ENCODE measurements at places on chromosomes 2 and 18. TPM values are rescaled to one million over a fixed set of nuclear protein-coding genes. Genes with fewer than 3 reads are reported as not detected.

ERICH2 gene
- 1.6 TPM for total RNA-seq

GPAT2 gene
- 0.15 TPM for total RNA-seq

DNA sequence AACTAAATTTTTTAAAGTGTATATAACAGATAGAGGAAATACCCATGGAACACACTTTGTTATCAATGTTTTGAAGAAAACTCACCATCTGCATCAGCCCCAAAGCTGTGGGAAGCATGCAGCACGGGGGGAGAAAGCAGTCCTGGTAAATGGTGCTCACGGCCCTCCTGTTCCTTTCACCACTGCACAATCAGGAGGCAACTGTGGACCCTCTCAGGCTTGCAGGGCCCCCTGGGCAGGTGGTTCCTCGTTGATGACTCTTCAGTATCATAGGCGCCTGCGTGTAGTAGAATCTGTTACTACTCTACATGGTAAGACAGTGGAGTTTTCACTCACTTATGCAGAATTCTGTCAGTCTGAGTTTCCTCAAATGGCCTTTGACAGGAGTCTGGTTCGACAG lies 4.9 kb upstream of the CNDP1 start:
- H3K27ac ChIP-seq, result no peak overlapping the region
- H3K4me3 ChIP-seq, result no peak overlapping the region
- DNase-seq, result no peak
- H3K36me3 ChIP-seq, result no peaks in the 10 kb centered on the region
- peaks cover 10% of the 10 kb centered on the region for H3K4me1 ChIP-seq

CIB4 gene
- total RNA-seq, result not detected
